ENCODE measurements at places on chromosomes 12 and 14.
A peak's percentile ranks its signal among the peaks of the same experiment; 100 is the strongest.

GRCh38 chr14:101810897-101811621 is 49.5 kb downstream of the PPP2R5C start:
- DNase-seq, result no peak

GRCh38 chr12:112792301-112792700 is 753 bp downstream of the RPH3A start:
- no peak for DNase-seq

- DNase-seq, result no peak
Observed at GRCh38 chr12:49599961-49600360, 5.5 kb downstream of the FAM186B start.

- no peak for DNase-seq
Observed at GRCh38 chr14:33467971-33468370, 482.9 kb downstream of the EGLN3 start.

DNA sequence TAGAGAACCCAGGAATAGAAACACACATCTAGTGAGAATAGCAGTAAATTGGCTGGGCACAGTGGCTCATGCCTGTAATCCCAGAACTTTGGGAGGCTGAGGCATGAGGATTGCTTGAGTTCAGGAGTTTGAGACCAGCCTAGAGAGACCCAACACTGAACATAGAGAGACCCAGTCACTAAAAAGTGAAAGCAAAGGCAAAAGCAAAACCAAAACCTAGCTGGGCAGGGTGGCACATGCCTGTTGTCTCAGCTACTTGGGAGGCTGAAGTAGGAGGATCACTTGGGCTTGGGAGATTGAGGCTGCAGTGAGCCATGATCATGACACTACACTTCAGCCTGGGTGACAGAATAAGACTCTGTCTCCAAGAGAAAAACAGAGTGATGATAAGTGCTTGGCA is 37.5 kb upstream of the MIS18BP1 start:
- no peak for DNase-seq

- no peak for DNase-seq
Observed at GRCh38 chr14:85587151-85587711, 57.3 kb downstream of the FLRT2 start.

GRCh38 chr12:76420222-76420621 is 72.0 kb upstream of the BBS10 start:
- no peak for DNase-seq

DNA sequence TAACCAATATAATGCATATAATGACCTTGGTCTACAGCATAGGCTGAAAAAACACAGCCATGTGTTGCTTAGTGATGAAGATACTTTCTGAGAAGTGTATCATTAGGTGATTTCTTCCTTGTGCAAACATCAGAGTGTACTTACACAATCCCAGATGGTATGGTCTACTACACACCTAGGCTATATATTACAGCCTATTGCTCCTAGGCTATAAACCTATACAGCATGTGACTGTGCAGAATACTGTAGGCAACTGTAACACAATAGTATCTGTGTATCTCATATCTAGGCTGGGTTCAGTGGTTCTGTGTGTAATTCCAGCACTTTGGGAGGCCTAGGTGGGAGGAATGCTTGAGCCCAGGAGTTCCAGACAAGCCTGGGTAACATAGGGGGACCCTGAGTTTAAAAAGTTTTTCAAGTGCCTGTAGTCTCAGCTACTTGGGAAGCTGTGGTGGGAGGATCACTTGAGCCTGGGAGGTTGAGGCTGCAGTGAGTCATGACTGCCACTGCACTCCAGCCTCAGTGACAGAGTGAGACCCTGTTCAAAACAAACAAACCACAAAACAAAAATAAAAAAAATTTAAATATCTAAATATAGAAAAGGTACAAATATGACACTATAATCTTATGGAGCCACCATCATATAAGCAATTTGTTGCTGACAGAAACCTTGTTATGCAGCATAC is 66.6 kb downstream of the GRIP1 start:
- no peak for DNase-seq

DNA sequence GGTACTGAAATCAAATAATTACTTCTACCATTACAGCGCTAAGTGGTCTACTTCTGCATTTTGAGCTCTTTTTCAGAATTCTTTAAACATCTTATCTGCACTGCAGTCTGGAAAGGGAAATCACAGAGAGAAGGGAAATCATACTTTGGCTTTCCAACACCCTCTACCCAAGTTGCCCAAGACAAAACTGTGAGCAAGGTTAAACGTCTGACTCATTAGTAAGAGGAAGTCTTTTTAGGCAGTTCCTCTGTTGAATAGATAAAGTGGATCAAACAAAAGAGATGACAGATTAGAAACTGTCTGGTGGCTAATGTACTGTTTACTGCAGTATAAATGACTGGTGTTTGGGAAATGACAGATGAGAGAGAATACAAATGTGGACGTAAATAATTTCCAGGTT is 858.1 kb downstream of the NRXN3 start:
- no peak for DNase-seq

DNA sequence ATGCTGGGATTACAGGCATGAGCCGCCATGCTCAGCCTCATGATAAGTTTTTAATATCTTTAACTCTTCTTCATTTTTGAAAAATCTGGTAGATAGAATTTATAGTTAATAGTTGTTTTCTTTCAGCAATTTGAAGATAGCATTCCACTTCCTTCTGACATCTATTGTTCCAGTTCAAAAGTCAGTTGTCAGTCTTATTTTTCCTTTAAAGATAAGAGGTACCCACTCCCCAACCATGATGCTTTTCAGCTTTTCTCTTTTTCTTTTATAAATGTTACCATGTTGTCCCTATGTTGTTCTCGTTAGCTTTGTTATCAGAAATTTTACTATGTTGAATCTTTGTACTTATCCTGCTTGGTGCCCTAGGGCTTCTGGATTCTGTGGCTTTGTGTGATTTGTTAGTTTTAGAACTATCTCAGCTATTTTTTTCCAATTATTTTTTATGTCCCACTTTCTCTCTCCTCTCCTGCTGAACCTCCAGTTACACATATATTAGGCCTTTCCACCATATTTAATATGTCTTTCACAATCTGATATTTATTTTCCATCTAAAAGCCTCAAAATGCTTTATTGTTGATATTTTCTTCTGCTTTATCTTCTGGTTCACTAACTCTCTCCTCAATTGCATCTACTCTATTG is 181.6 kb upstream of the FOXN3 start:
- DNase-seq, result no peak

DNA sequence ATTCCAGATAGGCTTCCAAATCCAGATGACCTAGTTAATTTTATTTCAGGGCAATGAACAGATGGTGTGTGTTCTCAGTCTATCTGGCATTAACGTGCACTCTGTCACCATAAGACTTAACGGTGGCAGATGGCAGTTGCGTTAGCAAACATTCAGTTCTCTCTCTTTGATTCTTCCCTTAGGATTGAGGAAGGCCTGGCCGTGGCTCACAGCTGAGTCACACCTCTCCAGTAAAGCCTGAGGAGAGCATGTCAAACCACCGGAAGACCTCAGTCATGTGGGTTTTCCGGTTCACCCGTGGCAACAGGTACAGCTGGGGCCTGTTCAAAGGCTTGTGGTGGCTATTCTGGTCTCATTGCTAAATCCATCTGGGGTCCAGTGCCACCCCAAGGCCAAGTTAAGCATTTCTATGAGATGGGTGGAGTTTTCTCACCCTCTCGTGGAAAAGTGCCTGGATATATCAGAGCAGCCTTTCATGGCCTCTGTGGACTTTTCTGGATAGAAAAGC is 545.1 kb upstream of the ATP2B1 start:
- DNase-seq, result peak; percentile 2

- DNase-seq, result no peak
Observed at GRCh38 chr14:91964011-91964410, 16.5 kb upstream of the FBLN5 start.

GRCh38 chr12:77064896-77065360 is 441 bp downstream of the E2F7 start:
- no peak for DNase-seq

GRCh38 chr12:53645165-53645564 is 19.0 kb upstream of the ATF7 start:
- no peak for DNase-seq

- no peak for DNase-seq
Observed at GRCh38 chr14:57575482-57575881, 81.8 kb upstream of the CCDC198 start.

DNA sequence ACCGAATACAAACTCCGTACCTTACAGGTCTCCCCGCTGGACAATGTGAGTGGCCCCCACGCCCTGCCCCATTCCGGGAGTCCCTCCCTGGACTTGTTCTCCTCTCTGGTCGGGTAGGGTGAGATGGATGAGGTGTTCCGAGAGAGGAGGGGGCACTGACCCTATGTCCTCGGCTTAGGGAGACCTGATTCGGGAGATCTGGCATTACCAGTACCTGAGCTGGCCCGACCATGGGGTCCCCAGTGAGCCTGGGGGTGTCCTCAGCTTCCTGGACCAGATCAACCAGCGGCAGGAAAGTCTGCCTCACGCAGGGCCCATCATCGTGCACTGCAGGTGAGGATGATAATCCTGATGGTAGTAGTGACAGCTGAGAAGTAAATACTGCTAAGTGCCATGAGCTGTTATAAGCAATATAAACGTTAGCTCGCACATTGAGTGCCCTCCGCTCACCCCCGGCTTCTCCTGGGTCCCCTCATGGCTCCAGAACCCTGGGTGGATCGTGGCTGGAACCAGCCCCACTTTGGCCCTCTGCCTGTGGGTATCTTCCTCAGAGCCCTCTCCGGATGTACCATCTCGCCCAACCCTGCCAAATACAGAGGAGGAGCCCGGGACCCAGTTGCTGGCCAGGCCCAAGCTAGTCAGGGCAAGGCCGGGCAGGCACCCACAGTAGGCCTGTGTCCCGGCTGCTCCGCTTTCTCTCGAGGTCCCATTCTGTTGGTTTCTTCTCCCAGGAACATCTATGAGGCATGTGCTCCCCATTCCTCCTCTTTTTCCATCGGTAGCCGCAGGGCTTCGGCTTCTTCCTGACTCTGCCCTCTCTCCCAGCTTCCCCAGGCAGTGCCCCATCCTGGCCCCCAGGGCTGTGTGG is 6.8 kb downstream of the PTPN6 start:
- DNase-seq, result no peak

DNA sequence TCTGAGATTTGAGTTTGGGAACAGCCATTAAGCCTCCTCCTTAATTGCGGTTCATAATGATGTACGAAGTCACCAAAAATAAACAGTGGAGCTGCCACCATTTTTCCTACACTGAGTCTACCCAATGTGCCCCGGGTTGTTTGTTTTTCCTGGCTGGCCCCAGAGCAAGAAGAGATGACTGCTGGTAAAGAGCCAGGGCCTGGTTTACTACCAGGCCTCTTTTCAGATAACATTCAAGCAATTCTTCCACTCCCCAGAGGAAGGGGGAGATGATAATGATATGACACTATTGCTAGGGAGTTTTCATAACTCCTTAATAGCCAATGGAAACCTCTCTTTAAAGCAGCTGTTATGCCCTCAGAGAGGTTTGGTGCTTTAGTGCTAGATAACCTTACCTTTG is 42.3 kb downstream of the BRAP start:
- no peak for DNase-seq

GRCh38 chr14:73935666-73936065 is 14.2 kb downstream of the FAM161B start:
- DNase-seq, result no peak

GRCh38 chr14:58805605-58806409 is 168.0 kb downstream of the DACT1 start:
- DNase-seq, result no peak

DNA sequence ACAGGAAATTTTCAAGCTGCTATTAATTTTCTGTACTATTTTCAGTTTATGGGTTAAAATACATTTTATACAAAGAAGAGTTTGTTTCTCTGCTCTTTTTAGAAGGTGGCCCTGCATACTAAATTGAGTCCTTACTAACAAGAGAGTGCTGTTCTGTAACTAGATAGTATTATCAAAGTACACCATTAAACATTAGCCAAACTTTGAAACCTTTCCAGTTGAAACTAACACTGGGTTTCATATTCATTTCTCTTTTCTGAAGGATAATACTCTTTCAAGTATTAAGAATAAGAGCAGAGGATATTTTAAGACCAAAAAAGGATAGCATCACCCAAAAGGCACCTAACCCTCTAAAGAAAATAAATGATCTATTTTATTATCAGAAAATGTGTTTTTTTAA is 47.2 kb downstream of the PEBP1 start:
- DNase-seq, result no peak

DNA sequence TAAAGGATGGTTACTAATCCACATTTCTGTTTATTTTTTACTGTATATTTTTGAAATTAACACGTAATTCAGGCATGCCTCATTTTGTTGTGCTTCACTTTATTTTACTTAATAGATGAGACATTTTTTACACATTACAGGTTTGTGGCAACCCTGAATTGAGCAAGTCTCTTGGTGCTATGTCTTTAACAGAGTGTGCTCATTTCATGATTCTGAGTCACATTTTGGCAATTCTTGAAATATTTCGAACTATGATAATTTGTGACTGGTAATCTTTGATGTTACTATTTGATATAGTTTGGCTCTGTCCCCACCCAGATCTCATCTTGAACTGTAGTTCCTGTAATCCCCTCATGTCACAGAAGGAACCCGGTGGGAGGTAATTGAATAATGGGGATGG is 1120.5 kb upstream of the FLRT2 start:
- DNase-seq, result no peak

DNA sequence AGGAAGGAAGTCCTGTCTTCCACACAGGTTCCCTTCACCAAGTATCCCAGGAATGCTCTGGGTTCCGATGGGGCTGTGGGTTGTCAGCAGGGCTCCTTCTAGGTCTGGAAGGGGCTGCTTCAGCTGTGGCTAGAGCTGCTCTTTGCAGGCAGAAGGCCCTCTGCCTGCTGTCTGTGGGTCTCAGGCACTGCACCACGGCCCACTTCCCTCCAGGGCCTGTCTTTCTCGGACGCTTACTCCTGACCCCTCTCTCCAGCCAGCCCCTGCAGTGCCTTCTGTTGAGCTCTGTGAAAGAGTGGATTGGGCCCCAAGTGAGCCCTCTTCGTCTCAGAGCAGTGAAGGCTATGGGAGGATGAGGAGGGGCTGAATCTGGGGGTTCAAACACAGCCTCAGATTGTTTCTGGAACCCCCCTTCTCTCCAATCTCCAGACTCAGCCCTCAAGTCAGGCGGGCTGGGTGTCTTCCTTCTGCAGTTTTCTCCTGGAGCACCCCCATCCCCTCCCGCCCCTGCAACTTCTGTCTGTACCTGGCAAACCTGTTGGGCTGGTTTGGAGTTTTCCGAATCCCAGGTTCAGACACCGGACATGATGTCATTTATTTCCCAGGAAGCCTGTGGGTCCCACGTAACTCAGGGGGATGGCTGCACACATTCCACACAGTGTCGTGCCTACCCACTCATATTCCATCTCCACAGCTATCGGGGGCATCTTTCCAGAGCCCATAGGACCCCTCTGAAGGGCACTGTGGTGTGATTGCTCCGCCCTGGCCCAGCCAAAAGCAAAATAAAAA is 24.9 kb upstream of the SPPL3 start:
- no peak for DNase-seq

DNA sequence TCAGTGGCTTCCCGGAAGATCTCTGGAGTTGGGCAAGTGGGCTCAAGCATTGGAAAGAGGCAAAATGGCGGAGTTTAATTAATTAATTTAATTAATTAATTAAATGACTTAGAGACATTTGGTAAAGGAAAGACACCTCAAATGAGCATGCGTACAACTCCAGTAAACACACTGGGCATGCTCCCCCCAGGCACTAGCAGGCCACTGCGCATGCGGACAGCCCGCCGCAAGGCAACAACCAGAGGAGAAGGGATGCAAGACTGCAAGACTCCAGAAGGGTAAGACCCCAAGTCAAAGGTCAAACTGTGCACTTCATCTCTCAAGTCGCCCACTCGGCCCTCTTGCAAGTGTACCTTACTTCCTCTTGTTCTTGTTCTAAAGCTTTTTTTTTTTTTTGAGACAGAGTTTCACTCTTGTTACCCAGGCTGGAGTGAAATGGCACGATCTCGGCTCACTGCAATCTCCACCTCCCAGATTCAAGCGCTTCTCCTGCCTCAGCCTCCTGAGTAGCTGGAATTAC is 57.8 kb upstream of the PSMC1 start:
- no peak for DNase-seq

GRCh38 chr12:47839214-47839876 is 19.6 kb upstream of the HDAC7 start:
- DNase-seq, result no peak

Data from T-cell (primary cell).